Calu3 (cell line): ENCODE measurements at places on chromosomes 2 and 18.
A peak's percentile ranks its signal among the peaks of the same experiment; 100 is the strongest.

- no peak for DNase-seq
Measured at GRCh38 chr2:236802862-236803261, 233.2 kb downstream of the ACKR3 start.

- DNase-seq: no peak
Measured at GRCh38 chr18:56036741-56037140, 448.7 kb upstream of the TCF4 start.

GRCh38 chr2:113857464-113857863, 32.4 kb upstream of the ACTR3 start:
- no peak for DNase-seq

GRCh38 chr2:208358758-208359631, 47.6 kb upstream of the PTH2R start:
- DNase-seq: no peak

GRCh38 chr2:191202209-191202721, 42.9 kb upstream of the MYO1B start:
- no peak for DNase-seq

GRCh38 chr2:130327703-130328527, 14.8 kb upstream of the IMP4 start:
- no peak for DNase-seq

DNA sequence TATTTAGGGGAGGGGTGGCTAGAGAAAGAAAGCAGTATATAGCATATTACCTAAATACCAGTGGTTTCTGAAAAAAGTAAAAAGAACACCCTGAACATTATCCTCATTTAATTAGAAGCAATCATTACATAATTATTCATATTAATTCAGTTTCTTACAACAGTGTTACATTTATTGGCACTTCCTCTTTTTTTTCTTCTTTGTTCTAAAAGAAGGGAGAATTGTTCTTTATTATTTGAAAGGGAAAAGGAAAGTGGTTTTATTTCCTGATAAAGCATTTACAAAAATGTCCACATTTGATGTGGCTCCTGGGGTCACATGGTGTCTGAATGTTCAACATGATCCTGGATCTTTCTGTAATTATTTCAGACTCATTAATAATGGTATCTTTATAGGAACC, 254.9 kb upstream of the ZEB2 start:
- DNase-seq: no peak

DNA sequence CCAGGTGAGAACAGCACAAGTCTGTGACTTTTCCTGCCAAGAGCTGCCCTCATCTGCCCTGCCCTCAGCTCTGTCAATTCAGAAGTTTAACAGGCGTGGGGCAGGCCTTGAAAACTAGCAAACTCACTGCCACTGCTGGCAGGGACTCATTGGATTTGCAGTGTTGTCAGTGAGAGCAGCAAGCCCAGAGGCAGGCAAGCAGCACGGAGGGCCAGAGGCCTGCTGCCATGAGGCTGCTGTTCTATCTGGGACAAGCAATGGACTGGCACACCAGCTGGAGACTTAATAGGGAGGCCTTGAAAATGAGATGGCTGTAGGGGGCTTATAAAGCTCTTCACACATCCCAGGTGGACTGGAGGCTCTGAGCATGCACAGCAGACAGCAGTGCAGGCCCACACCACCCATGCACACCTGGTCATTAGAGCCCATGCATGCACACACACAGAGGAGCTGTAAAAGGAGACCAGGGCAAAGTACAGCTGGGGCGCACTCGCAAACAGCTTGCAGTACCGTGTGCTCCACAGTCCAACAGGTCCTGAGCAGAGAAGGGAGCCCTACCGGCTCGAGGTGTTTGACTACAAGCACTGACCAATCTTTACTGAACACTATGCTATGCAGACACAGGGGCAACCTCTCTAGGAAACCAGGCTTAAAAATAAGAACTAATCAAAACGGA, 28.7 kb downstream of the MGAT4A start:
- DNase-seq: no peak

- DNase-seq: no peak
Measured at GRCh38 chr2:241064802-241065354, 37.2 kb downstream of the MTERF4 start.

- no peak for DNase-seq
Measured at GRCh38 chr2:195486520-195486919, 170.5 kb upstream of the SLC39A10 start.

DNA sequence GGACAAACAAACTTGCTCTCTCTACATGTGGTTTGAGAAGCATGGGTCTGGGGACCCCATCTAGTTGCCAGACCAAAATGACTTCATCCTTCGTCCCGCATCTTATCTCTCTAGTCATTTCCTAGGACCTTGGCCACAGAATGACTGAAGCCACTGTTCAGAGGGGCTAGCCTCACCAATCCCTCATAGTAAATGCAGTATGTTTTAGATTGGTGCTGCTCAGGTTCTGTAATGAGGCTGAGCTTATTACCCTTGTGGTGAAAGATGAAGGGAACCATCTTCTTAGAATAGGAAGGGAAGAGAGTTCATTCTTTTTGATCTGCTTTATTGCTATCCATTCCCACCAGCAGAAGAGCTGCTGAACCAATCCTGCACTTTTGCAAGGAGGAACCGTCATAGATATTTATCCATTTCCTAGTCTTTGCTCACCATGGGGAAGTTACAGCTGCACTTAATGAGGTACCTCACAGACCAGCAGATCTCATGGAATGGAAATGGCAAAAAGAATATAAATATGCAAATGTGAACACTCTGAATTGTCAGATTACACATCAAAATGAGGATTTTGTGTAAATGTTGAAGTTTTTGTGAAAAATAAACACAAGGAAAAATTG, 436.7 kb downstream of the LPIN1 start:
- no peak for DNase-seq

DNA sequence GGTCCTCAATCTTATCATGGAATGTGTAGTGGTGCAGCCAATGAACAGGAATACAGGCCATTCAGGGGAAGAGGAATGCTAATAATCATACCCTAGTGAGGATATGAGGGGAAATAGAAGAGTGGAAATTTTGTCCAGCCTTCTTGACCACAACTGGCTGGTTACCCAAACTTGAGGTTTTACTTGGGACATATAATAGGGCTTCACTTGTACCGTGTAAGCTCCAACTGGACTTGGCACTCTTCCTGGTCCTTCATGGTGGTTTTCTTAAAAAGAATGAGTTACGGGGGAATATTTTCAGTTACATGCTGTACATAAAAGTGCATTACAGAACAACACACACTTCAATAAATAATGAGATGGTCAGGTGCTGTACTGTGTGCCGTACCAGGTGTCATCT, 234.9 kb upstream of the RASGRP3 start:
- DNase-seq: no peak

GRCh38 chr2:29455200-29455860, 340.1 kb downstream of the CLIP4 start:
- DNase-seq: no peak

DNA sequence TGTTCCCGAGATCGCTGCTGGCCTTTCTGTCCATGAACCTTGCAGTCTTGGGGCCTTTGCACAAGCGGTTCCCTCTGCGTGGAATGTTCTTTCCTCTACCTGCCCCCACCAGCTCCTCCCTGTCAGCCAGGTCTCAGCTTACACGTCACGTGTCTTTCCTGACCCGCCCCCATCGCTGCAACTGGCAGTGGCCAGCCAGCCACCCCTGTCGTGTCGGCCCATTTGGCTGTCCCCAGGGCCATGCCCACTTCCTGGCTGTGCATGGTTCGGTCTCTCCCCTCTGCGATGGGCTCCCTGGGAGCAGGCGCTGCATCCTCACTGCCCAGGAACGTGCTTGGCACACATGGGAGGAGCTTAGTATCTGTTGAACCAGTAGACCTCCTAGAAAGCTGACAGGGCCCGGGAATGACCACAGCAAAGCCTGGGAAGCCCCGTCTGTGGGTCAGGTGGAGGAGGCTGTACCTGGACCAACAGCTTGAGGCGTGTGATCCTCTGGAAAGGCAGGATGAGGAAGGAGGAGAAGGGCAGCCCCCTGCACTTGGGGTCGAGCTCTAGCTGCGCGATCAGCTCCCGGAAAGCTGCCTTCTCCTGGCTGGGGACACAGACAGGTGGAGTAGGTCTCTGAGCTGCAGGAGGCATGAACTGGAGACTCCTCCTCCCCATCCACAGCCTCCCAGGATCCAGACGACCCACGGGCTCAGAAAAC, 21.0 kb downstream of the SNORC start:
- DNase-seq: peak; percentile 59

DNA sequence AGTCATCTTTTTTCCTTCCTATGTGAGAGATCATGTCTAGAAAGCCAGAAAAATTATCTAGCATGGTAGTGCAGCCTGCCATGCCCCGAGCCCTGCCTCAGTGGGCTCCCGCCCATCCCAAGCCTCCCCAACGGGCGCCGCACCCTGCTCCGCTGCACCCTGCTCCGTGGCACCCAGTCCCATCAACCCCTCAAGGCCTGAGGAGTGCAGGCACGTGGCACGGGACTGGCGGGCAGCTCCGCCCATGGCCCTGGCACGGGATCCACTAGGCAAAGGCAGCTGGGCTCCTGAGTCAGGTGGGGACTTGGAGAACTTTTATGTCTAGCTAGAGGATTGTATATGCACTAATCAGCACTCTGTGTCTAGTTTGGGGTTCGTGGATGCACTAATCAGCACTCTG, 83.4 kb upstream of the COL3A1 start:
- DNase-seq: no peak

- DNase-seq: no peak
Measured at GRCh38 chr2:80703532-80703931, 399.0 kb upstream of the LRRTM1 start.

DNA sequence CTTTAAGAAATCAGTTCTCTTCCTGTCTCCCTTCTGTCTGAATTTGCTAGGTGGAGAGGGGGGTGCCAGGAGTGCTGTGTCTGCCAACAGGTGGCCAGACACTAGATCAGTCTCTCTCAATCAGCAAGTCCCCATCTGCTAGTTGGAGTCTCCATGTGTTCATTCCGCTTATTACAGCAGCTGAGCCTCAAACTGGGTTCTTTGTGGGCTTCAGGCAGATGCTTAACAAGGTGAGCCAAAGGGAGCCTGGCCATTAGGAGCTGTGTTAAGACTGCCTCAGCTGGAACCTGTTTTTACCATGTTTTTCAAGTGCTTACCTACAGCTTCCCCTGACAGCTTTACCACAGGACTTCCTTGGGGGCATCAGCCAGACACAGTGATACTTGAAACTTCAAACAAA, 401.9 kb downstream of the LRP1B start:
- DNase-seq: no peak

- no peak for DNase-seq
Measured at GRCh38 chr2:182496596-182496995, 69.8 kb upstream of the PDE1A start.

GRCh38 chr18:43279015-43279744, 1.9 kb upstream of the SYT4 start:
- DNase-seq: peak; percentile 7

DNA sequence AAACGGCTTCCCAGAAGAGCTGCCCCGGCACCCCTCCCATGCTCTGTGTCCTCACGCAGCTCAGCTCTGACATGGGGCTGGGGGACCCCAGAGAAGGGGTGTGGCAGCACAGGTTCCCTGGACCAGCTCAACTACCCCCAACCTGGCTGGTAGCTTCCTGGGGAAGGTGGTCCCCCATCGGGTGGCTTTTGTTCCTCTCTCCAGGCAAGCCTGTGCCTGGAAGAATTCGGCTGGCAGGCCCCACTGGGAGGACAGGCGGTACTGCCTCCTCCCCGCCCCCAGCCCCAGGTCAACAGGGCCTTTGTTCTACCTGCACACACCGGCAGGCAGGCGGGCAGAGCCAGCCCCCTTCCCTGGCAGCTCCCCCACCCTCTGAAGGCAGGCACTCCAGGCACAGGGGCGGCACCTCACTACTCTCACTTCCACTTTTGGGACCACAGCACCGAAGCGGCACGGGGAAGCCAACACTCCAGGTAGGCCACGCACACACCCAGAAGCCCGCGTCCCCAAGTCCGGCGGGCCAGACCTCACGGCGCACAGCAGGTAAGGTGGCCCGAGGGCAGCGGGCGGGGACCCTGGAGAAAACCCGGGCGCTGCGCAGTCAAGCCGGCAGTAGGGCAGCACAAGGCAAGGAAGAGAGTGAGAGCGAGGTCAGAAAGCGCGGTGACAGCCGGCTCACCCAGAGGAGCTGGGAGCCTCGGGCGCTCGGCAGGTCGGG, 1.3 kb downstream of the HS6ST1 start:
- peak; percentile 50 for DNase-seq

- DNase-seq: no peak
Measured at GRCh38 chr18:42005782-42006181, 50.7 kb downstream of the PIK3C3 start.

- DNase-seq: peak; percentile 54
Measured at GRCh38 chr2:20675701-20676352, 8.9 kb downstream of the GDF7 start.

GRCh38 chr2:38671303-38671702, 5.4 kb downstream of the GALM start:
- DNase-seq: no peak

DNA sequence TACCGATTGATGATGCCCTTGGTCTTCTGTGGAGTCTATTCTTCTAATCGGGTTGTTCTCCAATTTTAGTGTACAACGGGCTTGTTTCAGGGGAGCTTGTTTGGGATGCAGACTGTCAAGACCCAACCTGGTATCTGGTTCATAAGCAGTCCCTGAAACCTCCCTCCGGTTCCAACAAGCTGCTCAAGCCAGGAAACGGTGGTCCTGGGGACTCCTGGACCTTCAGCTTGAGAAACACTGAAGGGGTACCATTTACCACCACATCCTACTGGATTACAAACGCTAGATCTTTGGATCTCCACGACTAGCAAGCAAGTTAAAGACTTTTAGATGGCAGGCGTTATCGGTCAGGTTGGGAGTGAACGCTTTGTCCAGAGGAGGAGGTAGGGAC, 2.0 kb downstream of the BCL2 start:
- DNase-seq: no peak

DNA sequence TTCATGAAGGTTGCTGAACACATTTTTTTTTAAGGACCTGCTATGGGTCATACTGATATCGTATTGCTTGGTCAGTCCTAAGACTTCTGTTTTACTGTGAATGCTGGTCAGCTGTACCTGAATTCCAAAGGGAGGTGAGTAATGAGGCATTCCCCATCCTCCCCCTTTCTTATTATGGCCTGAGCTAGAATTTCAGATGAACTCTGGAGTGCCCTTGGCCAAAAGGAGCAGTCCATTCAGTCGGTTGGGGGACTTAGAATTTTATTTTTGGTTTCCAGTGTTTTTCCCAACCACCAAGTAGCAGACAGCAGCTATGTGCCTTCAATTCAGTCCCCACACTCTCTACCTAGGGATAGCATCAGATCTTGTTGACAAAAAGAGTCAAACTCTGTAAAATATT, 26.9 kb upstream of the PDCL3 start:
- no peak for DNase-seq

DNA sequence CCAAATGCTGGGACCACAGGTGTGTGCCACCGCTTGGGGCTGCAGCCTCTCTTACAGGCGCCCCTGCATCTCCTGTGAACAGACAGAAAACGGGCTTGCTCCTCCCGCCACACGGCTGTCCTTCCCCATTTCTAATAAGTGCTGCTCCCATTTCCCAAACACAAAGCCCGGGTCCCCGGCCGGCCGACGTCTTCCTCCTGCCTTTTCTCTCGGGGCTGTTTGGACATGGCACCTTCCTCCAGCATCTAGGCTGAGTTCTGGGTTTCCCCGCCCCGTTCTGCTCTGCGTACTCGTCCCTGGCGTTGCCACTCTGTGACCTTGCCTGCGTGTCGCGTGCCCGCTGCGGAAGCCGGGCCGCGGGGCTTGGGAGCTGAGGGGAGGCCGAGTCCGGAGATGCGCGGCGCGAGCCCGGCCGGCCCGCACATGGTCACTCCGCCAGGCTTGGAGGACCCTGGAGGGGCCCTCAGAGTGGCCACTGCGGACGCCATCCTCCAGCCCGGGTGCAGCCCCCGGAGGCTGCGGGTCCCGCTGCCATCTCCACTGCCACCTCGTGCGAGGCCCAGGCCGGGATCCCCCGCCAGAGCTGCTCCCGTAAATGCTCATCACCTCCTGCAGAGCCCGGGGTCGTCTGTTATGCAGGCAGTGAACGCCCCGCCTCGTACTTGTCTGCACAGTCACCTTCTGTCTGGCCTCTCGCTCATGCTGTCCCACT, 26.3 kb downstream of the PRELID3A start:
- no peak for DNase-seq
